ENCODE measurements at places on chromosomes 5 and 9.

GRCh38 chr9:124030969-124031451 is 19.4 kb downstream of the LHX2 start:
- DNase-seq, result no peak

GRCh38 chr9:75186767-75187380 is 98.6 kb downstream of the OSTF1 start:
- no peak for DNase-seq

GRCh38 chr5:112717506-112718082 is 20.1 kb upstream of the APC start:
- no peak for DNase-seq

- no peak for DNase-seq
Measured at GRCh38 chr5:136364307-136364706, 1.0 kb downstream of the TRPC7 start.

GRCh38 chr5:6466975-6467567 is 18.4 kb downstream of the UBE2QL1 start:
- no peak for DNase-seq

DNA sequence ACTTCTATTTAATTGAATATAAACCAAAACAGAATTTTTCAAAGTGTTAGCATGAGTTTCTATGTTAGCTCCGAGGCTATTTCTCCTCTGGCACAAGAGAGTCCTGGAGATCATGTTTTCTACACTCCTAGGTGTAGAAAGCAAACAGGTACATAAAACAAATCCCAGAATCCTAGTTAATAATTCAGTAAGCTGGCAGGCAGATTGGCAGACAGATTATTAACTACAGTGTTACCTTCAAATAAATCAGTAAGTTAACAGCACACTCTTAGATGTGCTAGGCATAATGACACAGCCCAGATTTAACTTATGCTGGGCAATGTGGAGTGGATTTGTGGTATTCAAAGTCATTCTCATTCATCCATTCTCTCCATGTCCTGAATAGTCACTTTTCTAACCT is 282.8 kb upstream of the RPS23 start:
- DNase-seq, result no peak

GRCh38 chr9:98867429-98868168 is 60.1 kb downstream of the GALNT12 start:
- DNase-seq, result peak; percentile 29

DNA sequence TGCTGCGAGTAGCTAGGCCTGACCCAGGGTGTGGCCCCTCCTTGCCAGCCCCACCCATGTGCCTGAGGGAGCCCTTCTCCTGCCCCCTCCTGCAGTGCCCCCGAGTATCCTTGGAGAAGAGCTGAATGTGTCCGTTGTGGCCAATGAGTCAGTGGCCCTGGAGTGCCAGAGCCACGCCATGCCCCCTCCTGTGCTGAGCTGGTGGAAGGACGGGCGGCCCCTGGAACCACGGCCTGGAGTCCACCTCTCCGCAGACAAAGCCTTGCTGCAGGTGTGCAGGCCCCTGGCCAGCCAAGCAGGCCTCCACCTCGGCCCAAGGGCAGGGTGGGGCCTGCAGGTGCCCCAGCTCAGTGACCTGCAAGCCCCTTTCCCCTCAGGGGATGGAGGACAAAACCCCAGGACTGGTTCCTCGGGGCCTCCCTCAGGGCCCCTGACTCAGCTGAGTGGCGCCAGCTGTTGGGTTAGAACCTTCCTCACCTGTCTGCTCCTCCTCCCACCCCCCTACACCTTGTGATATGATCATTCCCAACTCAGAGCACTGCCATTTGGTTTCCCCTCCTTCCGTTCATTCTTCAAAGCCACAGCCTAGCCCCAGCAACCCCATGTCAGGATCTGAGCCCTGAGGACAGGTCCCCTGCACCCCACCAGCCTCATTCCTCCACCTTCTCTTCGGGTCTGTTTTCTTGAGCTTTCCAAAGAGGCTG is 80.0 kb upstream of the ASS1 start:
- DNase-seq, result peak; percentile 50

- no peak for DNase-seq
Measured at GRCh38 chr9:72506615-72507014, 14.8 kb upstream of the TMC1 start.

- DNase-seq, result no peak
Measured at GRCh38 chr5:35660451-35660850, 42.8 kb downstream of the SPEF2 start.

DNA sequence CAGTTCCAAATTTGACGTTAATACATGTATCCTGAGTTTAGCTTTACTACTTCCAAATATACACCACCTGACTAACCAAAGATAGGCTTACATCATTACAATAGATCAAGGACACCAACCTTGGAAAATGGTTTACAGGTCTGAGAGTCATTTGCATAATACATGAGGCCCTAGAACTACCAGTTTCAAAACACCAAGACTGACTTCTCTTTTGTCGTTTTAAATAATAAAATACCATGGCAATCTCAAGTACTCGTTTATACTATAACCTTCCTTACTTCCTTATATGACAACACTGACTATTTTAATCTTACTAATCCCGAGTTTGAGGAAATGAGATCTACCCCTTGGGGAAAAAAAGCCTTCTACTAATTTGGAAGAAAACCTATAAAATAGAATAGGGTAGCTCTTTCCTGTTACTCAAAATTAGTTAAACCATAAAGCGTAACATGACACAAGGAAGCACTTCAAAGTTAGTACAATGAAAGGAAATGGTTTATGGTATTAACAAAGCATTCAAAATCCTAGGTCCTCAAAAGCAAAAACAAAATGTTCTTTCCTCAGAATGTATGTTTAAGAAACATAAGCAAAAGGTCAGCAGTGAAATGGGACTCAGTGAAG is 42.1 kb downstream of the UBQLN1 start:
- no peak for DNase-seq

- peak; percentile 99 for DNase-seq
Measured at GRCh38 chr9:127388037-127388855, 8.7 kb upstream of the SLC2A8 start.

GRCh38 chr9:18516965-18517364 is 43.0 kb downstream of the ADAMTSL1 start:
- no peak for DNase-seq

DNA sequence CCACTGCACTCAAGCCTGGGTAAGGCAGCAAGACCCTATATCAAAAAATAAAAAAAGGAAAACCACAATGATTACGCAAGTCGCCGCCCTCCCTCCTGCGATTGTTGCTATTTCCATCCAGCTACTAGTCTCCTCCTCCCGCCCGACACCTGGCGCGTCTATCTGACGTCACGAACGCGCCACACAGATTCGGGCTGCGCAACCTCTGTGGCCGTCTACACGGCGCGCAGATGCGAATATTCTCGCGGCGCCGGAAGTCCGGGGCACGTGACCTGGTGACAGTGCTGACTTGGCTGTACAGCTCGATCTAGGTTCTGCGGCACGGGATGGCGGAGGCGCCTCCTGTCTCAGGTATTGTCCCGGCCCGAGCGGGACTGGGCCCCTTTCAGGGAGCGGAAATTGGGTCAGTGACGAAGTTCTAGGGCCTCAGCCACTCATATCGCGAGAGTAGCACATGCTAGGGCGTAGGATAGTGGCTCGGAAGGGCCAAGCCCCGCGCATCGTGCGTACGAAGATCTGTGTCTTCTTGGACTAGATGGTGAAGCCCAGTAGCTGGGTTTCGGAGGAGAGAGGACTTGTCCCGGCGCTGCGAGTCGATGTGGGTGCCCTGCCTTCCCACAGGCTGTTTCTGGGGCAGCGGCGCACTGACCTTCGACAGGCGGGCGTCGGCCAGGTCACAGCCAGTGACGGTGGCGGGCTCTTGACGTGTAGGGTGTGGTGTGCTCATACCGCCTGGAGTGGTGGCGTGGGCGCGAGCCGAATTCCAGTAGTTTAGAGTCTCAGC is at the start of gene NFX1:
Gene NFX1 (plus strand): TSS at position 270 of the 784 bp plus-strand sequence. CDS start 57 bp downstream, at position 327.
- DNase-seq, result peak; percentile 90

DNA sequence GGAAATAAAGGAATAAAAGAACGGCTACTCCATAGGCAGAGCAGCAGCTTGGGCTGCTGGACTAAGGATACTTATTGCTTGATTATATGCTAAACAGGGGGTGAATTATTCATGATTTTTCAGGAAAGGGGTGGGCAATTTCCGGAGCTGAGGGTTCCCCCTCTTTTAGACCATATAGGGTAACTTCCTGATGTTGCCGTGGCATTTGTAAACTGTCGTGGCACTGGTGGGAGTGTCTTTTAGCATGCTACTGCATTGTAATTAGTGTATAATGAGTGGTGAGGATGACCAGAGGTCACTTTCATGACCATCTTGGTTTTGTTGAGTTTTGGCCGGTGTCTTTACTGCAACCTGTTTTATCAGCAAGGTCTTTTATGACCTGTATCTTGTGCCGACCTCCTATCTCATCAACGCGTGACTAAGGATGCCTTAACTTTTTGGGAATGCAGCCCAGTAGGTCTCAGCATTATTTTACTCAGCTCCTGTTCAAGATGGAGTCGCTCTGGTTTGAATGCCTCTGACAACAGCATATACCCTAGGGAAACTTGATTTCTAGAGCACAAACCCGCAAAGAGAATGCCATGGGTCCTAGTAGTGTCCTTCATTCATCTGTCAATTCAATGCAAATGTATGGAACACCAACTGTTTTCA is 47.8 kb upstream of the PWWP2A start:
- DNase-seq, result no peak

DNA sequence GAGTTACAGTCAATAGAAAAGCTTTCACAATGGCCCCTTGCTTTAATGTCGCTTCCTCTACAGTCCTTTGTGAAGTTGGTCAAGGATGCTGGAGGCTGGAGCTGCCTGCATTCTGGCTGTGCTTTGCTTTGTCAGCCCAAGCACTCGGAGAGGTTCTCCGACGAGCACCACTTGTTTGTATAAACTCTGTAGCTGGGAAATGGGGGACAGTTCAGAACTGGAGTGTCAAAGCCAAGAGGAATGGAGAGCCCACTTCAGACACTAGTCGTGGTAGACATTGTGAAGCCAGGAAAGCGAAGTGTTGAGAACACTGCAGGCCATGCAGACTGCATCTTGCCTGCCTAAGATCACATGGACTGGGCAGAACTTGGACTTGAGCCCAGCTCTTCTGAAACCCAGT is 330.3 kb downstream of the GADD45G start:
- DNase-seq, result no peak

DNA sequence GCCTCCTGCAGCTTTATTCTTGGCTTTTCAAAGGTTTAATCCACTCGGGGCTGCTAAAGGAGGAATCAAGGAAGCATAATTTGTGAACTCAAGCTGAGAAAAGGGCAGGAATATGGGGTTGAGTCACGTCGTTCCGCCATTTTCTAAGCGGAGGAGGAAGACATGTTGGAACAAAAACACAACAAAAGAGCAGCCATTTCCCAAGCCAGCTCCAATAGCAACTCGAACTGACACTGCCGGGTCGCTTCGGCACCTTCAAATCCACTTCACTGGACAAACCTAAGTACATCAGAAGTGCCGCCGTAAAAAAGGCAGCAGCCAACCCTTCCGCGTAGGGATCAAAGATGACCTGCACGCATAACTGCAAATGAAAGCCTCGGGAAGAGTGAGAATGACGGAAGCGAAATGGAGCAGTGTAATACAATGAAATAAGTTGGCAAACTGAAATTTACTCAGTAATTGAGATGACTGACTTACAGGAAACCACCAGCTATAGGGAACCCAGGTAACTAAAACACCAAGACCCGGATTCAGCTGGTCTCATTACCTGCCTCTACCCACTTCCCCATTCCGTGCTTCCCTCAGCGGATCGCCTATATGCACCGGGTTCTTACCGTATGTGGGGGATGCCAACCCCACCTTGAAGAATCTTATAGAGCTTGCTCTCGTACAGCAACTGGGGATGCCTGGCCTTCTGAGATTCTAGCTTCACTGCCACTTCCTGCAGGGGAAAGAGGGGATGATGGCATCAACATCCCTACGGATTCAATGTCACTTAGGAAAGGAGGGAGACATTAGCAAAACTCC is 1.6 kb downstream of the CSNK1A1 start:
- DNase-seq, result peak; percentile 45

- no peak for DNase-seq
Measured at GRCh38 chr9:124438091-124438490, 12.2 kb upstream of the ADGRD2 start.

GRCh38 chr5:477871-478270 is 34.9 kb downstream of the EXOC3 start:
- DNase-seq, result no peak

- peak; percentile 65 for DNase-seq
Measured at GRCh38 chr5:32329395-32329834, 16.7 kb upstream of the MTMR12 start.

- DNase-seq, result no peak
Measured at GRCh38 chr5:96337048-96337781, 95.8 kb downstream of the PCSK1 start.

DNA sequence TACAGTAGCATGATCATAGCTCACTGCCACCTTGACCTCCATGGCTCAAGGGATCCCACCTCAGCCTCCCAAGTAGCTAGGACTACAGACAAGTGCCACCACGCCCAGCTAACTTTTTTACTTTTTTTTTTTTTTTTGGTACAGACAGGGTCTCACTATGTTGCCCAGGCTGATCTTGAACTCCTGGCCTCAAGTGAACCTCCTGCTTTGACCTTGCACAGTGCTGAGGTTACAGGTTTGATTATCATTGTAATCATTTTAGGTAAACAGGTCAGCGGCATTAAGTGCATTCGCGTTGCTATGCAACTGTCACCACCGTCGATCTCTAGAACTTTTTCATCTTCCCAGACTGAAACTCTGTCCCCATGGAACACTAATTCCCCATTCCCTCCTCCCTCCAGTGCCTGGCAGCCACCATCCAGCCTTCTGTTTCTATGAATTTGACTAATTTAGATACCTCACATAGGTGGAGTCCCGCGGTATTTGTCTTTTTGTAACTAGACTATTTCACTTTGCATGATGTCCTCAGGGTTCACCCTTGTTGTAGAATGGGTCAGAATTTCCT is 5.8 kb upstream of the CARD19 start:
- no peak for DNase-seq

GRCh38 chr5:147751156-147751830 is 31.2 kb downstream of the JAKMIP2 start:
- DNase-seq, result no peak

DNA sequence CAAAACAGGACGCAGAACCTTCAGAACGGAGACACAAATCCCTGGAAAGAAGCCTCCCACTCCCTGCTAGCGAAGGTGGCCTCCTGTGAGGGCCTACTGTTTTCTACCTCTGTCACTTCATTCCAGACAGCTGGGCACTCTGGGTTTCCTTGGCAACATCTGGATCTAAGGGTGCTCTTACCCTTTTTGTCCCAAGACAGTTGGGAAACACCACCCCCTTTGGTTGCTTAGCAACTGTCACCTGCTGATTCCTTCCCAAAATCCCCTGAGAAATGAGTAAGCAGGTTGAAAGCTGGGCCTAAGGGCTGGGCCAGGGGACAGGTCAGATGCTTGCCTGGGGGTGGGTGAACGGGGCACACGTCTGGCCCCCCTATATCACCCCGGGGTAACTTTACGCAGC is 29.4 kb downstream of the NANS start:
- no peak for DNase-seq

GRCh38 chr5:66840511-66841013 is 244.4 kb downstream of the MAST4 start:
- no peak for DNase-seq

DNA sequence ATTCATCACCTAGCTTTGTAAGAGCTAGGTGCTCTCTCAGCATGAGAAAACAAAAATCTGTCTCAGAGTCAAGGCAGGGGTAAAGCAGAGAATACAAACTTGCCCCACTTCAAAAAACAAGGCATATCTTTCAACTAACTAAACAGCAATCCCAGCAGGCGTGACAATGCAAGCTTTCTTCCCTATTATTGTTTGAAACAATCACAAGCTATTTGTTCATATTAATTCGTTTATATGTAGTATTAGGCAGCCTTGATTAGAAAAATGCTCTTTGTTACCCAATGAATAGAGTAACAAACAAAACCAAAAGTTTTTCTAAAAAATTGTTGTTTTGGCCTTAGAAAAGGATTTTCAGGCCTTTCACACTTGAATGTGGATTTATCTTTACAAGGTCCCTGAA is 71.1 kb downstream of the LPAR1 start:
- no peak for DNase-seq
